Ovary (tissue), 10 donors: ENCODE measurements at places on chromosomes 1 and 21.
A peak's percentile ranks its signal among the peaks of the same experiment; 100 is the strongest.

GRCh38 chr1:15282810-15283474, 35.9 kb downstream of the FHAD1 start:
- H3K4me1 ChIP-seq, result peaks cover 9% of the 10 kb centered on the region
- DNase-seq, result no peak
- H3K27ac ChIP-seq, result no peak overlapping the region
- H3K4me3 ChIP-seq, result no peak overlapping the region

- H3K4me1 ChIP-seq, result no peaks in the 10 kb centered on the region
- no peak overlapping the region for H3K4me3 ChIP-seq
- no peaks in the 10 kb centered on the region for H3K36me3 ChIP-seq
Observed at GRCh38 chr1:38454236-38454635, 405.3 kb downstream of the RRAGC start.

DNA sequence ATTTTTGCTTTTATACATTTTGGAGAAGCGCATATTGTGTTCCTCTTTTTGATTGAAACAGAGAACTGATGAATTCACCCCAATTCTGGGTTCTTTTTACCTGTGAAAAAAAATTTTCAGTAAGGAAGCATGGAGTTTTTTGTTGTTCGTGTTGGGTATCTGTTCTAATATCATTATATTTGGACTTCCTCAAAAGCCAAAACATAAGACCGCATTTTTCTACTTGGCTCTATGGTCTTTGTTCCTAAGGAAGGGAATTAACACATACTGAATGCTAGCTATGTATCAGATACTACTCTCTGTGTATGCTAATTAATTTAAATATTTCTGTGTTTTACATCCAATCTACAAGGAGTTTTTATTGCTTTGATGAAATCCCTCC, 12.9 kb downstream of the EPB41 start:
- H3K4me3 ChIP-seq, result no peak overlapping the region
- H3K4me1 ChIP-seq, result no peaks in the 10 kb centered on the region
- H3K27ac ChIP-seq, result no peak overlapping the region
- H3K27me3 ChIP-seq, result no peaks in the 10 kb centered on the region
- no peaks in the 10 kb centered on the region for H3K36me3 ChIP-seq

- H3K4me1 ChIP-seq, result no peaks in the 10 kb centered on the region
- H3K27me3 ChIP-seq, result no peaks in the 10 kb centered on the region
- H3K36me3 ChIP-seq, result no peaks in the 10 kb centered on the region
- no peak for DNase-seq
- H3K4me3 ChIP-seq, result no peak overlapping the region
- no peak overlapping the region for H3K27ac ChIP-seq
Observed at GRCh38 chr1:65243491-65243890, 65.9 kb upstream of the DNAJC6 start.

DNA sequence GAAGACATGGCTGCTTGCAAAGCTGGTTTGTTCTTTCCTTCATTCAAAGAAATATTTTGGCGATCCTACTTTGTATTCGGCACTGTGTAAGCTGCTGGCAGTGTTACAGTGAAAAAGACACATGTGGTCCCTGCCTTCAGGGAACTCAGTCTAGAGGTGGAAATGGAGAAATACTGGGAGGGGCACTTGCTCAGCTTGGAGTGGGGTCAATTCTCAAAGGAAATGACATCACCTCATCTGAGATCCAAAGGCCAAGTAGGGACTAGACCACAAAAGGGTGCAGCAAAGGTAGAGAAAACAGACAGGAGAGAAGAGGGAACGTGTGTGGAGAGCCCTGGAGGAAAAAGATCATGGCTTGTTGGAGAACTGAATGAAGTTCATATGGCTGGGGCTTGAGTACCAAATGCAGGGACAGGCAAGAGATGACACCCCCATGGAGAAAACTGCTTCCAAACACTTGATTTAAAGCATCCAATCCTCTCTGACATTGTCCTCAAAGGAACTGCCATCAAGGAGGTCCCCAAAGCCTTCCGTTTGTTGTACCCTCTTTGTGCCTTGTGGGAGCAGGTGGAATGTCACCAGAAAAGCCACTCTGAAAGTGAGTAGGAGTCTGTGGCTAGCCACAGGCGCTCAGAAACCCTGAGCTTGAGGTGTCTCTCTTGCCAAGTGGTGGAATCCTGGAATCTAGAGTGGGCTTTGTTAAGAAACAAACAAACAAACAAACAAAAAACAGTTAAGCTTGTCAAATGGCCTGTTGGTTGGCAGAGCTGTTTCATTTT, 48.3 kb upstream of the TDRD10 start:
- H3K27me3 ChIP-seq, result no peaks in the 10 kb centered on the region
- H3K4me1 ChIP-seq, result no peaks in the 10 kb centered on the region
- no peak overlapping the region for H3K27ac ChIP-seq
- DNase-seq, result no peak

DNA sequence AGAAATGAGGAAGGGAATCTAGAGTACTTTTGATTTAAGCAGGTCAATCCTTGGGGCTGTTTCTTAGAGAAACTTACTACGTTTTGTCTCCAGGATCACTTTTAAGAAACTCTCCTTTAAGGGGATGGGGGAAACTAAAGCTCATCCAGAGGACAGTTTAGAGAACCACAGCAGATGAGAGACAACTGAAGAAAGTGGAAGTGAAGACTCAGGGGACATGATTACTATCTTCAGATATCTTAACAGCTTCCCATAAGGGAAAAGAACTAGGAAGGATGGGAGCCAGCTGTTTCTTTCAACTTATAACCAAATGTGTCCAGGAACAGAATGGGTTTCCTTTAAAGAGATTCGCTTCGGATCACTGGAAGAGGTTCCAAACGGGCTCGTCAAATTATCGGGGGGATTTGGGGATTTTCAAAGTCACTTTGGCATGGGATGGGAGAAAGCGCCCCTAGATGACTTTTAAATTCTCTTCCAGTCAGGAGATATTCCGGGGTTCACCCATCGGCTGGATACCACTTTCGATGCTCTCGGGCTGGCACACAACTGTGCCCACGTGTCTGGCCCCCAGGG, 1.2 kb downstream of the SCMH1 start:
- no peaks in the 10 kb centered on the region for H3K27me3 ChIP-seq
- peak overlapping the region; percentile 82 for H3K4me3 ChIP-seq
- H3K27ac ChIP-seq, result peak overlapping the region; percentile 100
- no peaks in the 10 kb centered on the region for H3K36me3 ChIP-seq

DNA sequence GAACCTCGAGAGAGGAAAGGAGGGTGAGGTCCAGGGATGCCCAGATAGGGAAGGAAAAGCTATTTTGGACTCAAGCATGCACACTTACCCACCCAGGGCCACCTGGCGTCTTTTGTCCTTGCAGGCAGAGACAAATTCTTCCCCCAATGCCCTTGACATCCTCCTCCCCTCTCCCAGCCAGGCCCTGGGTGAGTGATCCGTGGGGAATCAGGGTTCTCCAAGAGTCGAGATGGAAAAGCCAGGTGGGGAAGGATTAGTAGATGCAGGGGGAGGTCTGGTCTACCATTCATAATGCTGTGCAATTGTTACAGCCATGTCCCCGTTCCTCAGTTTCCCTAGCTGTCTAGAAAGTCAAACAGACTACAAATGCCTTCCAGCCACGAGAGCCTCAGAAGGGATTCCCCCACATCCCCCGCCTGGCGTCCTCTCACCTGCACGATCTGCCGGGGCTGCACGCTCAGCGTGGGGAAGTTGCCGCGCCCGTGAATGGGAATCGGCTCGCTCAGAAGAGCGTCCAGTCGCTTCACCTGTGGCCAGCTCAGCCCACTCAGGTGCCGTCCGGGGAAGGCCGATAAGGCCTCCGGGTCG, 580 bp downstream of the TENT5B start:
- H3K4me3 ChIP-seq, result peak overlapping the region; percentile 50
- no peaks in the 10 kb centered on the region for H3K36me3 ChIP-seq

- DNase-seq, result peak; percentile 37
- peaks cover 4% of the 10 kb centered on the region for H3K4me1 ChIP-seq
Observed at GRCh38 chr1:28091043-28091781, 2.8 kb upstream of the EYA3 start.

- DNase-seq, result no peak
- no peak overlapping the region for H3K4me3 ChIP-seq
- H3K27ac ChIP-seq, result no peak overlapping the region
Observed at GRCh38 chr1:230759369-230760065, 12.3 kb downstream of the CAPN9 start.

- no peak for DNase-seq
- no peak overlapping the region for H3K27ac ChIP-seq
- peaks cover 10% of the 10 kb centered on the region for H3K4me1 ChIP-seq
- no peaks in the 10 kb centered on the region for H3K27me3 ChIP-seq
- no peaks in the 10 kb centered on the region for H3K36me3 ChIP-seq
- no peak overlapping the region for H3K4me3 ChIP-seq
Observed at GRCh38 chr1:161161652-161162051, 2.4 kb downstream of the USP21 start.

DNA sequence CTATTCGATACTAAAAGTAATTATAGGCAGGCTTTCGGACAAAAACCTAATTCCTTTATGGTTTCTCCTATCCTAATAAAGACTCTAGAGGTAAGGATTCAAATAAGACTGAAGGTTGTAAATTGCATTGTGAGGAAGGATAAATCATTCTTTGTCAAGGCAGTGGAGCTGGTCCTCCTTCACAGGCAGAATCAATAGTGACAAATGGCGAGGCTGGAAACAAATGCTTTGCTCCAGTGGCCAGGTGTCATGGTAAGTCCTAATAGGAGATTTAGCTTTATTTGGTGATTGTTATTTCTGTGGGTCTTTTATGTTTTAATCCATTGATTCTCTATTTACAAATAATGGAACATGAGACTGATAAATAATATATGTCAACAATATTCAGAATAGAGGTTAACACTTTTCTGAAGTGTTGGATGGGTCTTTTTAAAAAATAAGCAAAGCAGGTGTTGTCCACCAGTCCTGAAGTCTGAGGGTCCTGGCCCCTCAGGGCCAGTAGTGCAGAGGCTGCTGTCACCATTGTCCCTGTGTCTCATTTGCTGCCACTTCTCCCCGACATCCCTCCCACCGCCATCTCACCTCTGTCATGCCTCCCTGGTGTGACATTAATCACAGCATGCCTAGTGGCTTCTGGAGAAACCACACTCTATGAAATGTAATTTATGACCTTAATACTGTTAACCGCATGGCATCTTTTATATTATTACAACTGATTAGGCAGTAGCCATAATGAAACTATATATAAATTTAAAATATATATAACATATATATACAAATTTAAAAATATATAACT, 120.9 kb upstream of the MAGI3 start:
- no peaks in the 10 kb centered on the region for H3K27me3 ChIP-seq
- no peak overlapping the region for H3K4me3 ChIP-seq
- no peaks in the 10 kb centered on the region for H3K4me1 ChIP-seq

DNA sequence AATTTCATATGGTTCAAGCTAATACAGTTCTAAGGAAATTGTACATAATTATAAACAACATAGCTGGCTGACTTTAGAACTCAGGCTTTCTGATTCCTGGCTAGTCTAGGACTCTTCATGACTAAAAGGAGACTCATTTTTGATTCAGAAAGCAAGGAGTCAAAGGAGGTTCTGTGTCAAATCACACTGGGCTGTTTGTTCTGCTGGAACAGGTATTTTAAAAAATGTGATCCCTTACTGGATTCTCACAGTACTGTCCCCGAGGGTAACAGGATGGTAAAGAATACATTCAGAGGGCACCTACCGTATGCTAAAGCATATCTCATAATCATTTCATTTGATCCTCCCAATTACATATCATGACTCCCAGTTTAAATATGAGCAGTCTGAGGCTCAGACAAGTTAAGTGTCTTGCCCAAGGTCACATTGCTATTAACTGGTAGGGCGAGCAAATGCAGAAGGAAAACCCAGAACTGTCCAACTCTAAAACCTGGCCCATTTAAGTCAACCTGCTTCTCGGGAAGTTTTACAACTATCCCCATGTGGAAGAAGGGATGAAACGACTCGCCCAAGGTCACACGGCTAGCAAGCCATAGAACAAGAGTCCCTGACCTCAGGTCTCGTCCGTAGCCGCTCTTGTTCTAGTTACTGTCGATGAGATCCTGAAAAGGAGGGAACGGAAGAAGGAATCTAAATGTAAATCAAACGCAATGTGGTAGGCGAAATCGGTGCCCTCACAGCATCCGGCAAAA, 675 bp downstream of the MYSM1 start:
- DNase-seq, result no peak
- no peaks in the 10 kb centered on the region for H3K36me3 ChIP-seq
- H3K27ac ChIP-seq, result peak overlapping the region; percentile 80
- H3K4me3 ChIP-seq, result peak overlapping the region; percentile 90

GRCh38 chr1:243452092-243452491, 196.3 kb downstream of the SDCCAG8 start:
- H3K27me3 ChIP-seq, result no peaks in the 10 kb centered on the region
- H3K36me3 ChIP-seq, result no peaks in the 10 kb centered on the region
- H3K4me3 ChIP-seq, result no peak overlapping the region
- no peak overlapping the region for H3K27ac ChIP-seq

DNA sequence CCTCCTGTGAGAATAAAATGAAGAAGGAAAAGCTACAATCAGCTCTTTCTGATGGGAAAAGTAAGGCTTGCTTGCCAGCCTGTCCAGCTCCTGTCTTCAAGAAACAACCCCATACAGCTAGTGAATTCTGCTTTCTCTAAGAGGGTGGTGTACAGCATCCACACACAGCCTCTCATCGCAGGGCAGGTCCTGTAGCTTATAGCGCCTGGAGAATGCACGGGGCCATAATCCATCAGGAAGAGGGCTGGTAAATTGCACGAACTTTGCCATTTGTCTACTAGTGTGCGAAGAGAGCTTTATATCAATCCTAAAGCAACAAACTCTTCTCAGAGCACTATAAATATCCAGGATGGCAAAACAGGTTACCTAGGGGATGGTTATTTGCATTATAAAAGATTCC, 83.3 kb upstream of the SAMSN1 start:
- no peaks in the 10 kb centered on the region for H3K27me3 ChIP-seq
- H3K4me1 ChIP-seq, result no peaks in the 10 kb centered on the region
- no peak for DNase-seq
- no peak overlapping the region for H3K27ac ChIP-seq
- H3K4me3 ChIP-seq, result no peak overlapping the region
- no peaks in the 10 kb centered on the region for H3K36me3 ChIP-seq

DNA sequence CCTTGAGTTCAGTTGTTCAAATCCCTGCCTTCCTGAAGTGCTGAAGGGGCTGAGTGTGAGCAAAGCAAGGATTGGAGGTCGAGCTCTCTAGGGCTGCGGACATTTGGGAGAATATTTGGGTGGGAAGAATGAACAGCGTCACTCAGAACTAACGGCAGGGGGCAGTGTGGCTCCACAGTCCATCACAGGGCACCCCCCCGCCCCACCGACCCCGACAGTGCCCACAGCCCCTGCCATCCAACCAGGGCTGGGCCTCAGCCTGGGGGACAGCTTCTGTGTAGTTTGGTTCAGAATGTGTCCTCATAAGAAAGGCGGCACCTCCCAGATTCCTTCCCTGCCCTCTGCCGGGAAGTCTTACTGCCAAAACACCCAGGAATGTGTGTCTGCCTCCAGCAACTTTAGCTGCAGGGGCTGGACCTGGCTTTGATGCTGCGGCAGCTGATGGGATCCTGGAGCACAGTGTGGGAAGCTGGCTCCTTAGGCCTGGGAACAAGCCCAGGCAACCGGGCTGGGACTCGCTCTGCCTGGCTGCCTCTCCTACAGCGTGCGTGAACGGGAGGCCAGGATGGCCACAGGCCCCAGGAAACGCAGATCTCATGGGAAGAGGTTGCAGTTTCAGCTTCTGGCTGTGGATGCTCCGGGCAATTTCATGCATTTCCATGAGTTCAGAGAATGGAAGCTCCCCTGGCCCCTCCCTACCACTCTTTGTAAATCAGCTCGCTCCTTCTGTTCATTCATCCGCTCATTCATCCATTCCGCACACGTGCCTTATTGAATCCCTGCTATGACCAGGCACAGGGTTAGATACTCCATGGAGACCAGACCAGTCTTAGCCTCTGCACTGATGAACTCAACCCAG, 104.9 kb upstream of the TMPRSS2 start:
- no peak overlapping the region for H3K4me3 ChIP-seq
- no peaks in the 10 kb centered on the region for H3K36me3 ChIP-seq
- H3K27ac ChIP-seq, result peak overlapping the region; percentile 2
- peak; percentile 74 for DNase-seq
- no peaks in the 10 kb centered on the region for H3K27me3 ChIP-seq
